ENCODE measurements at places on chromosomes 1 and 21.

DNA sequence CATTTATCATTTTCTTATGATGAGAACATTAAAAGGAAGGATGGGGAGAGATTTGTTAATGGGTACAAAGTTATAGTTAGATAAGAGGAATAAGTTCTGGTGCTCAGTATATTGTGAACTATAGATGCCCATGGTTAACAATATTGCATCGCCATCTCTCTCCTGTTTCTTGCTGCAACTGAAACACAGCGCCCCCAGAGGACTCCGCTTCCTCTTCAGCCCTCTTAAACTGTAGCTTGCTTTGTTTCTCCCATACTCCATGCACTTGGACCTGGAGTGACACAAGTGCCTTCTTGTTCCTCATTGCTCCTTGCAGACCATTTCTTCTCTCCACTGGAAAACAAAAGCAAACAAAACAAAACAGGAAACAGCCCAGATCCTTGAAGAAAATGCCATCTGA is 70.1 kb upstream of the NTPCR start:
- no peak for DNase-seq

- no peak for DNase-seq
Observed at GRCh38 chr1:53896635-53897229, 2.7 kb downstream of the DIO1 start.

DNA sequence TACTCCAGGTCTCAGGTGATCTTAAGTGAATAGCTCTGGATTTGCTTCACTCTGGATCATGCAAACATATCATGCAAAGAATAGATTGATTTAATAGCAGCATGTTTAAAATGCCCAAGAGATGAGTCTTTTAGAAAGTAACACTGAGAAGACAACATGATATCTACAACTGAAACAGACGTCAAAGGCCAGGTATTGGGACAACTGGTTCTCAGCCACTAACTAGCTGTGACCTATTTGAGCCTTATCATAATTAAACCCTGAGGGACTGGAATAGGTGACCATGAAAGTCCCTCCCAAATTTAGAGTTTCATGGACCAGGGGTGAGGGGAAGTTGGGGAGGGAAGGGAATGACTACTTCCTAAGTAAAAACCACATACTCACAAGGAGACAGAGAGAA is 95.7 kb downstream of the NIBAN1 start:
- DNase-seq = no peak

DNA sequence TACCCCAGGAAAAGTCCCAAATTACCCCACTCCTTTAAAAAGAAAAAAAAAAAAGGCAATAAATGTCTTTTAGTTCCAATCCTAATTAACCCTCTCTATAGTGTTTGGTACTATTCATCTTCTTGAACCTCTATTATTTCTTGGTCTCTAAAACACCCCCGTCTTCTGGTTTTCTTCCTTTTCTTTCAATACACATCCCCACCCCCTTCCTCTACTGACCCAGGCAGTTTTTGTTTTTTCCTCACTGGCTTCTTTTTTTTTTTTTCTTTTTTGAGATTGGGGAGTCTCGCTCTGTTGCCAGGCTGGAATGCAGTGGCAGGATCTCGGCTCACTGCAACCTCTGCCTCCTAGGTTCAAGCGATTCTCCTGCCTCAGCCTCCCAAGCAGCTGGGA is 26.1 kb downstream of the EGLN1 start:
- no peak for DNase-seq

GRCh38 chr1:160811147-160811546 is 15.2 kb downstream of the LY9 start:
- no peak for DNase-seq

- no peak for DNase-seq
Observed at GRCh38 chr21:39568361-39568760, 44.4 kb upstream of the B3GALT5 start.

DNA sequence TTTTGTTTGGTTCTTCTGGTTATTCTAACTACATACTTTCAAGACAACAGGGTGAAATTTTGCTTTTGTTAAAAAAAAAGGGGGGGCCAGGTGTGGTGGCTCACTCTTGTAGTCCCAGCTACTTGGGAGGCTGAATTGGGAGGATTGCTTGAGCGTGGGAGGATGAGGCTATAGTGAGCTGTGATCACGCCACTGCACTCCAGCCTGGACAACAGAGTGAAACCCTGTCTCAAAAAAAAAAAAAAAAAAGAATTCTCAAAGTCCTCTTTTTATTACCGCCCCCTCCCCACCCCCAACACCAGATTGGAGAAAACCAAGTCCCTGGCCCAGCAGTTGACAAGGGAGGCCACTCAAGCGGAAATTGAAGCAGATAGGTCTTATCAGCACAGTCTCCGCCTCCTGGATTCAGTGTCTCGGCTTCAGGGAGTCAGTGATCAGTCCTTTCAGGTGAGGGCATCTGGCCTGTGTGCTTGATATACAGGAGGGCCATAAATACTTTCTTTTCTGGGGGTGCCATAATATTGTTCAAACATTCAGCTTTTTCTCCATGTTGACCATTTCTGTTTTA is 50.2 kb downstream of the LAMC2 start:
- no peak for DNase-seq

DNA sequence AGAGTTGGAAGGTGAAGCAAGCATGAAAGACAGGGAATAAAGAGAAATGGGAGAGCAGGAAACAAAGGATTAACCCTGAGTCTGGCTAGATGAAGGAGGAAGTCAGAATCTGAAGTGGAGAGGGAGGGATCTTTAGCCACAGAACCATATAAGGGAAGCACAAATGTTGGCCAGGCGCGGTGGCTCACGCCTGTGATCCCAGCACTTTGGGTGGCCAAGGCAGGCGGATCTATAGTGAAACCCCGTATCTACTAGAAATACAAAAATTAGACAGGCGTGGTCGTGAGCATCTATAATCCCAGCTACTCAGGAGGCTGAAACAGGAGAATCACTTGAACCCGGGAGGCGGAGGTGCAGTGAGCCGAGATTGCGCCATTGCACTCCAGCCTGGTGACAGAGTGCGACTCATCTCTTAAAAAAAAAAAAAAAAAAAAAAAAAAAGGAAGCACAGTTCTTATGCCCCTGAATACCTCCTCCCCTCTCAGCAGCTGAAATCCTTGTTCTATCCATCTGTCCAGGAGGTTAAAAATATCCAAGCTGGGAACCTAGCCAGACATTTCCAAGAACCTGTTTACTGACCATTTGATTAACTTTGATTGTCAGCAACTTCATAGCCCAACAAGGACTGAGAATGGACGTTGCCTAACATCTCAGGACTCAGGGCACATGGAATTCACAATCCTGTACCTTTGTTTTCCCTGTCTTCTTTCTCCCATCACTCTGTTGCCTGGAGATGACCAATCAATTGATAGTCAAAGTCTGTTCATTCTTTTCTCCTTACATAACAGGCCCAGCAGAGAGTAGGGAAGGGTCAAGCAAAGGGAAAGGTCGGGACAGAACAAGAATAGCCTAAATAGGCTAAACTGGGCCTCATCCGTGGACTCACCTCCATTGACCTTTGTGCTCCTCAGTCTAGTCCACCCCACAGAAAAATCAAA is 10.6 kb downstream of the TXNIP start:
- no peak for DNase-seq

GRCh38 chr1:156060937-156061636 is at the start of gene RAB25:
Gene RAB25, plus strand, starts transcription at chr1:156061160. Its CDS starts 241 bp downstream, at chr1:156061401.
- DNase-seq = no peak
